DMS79 (cell line): ENCODE measurements at places on chromosomes 5 and 9.

GRCh38 chr5:67350618-67351201 is 154.1 kb upstream of the CD180 start:
- DNase-seq = no peak

GRCh38 chr9:101445353-101446029 is 9.9 kb upstream of the ALDOB start:
- DNase-seq = no peak

- no peak for DNase-seq
These were observed 260.4 kb downstream of the GABRB2 start for GRCh38 chr5:161286066-161286655.

- no peak for DNase-seq
These were observed 168.2 kb downstream of the CD180 start for GRCh38 chr5:67028371-67028770.

GRCh38 chr5:135436951-135437418 is 10.2 kb downstream of the DCANP1 start:
- no peak for DNase-seq

DNA sequence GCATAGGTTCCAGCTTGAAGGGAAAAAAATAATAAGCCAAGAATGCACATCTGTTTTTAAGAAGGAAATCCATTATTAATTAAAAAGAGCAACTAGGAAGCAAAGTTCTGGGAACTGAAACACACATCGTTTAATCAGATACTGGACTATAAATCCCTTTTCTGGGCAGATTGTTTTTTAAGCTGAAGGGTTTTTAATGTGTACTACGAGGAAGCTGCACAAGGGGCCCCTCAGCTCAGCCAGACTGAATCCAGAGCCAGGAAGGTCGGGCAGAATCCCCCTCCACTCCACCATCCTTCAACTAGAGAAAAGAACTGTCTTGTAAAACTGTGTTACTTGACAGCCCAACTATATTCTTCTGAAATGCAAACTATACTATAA is 49.2 kb downstream of the ROR2 start:
- no peak for DNase-seq

- no peak for DNase-seq
These were observed 1.6 kb downstream of the WDR38 start for GRCh38 chr9:124854822-124855221.

GRCh38 chr9:2846115-2846514 is 2.2 kb upstream of the PUM3 start:
- no peak for DNase-seq

DNA sequence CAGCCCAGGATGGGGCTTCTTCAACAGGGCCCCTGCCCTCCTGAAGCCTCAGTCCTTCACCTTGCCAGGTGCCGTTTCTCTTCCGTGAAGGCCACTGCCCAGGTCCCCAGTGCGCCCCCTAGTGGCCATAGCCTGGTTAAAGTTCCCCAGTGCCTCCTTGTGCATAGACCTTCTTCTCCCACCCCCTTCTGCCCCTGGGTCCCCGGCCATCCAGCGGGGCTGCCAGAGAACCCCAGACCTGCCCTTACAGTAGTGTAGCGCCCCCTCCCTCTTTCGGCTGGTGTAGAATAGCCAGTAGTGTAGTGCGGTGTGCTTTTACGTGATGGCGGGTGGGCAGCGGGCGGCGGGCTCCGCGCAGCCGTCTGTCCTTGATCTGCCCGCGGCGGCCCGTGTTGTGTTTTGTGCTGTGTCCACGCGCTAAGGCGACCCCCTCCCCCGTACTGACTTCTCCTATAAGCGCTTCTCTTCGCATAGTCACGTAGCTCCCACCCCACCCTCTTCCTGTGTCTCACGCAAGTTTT is 23.6 kb downstream of the PCDHGC5 start:
- DNase-seq = peak; percentile 43

DNA sequence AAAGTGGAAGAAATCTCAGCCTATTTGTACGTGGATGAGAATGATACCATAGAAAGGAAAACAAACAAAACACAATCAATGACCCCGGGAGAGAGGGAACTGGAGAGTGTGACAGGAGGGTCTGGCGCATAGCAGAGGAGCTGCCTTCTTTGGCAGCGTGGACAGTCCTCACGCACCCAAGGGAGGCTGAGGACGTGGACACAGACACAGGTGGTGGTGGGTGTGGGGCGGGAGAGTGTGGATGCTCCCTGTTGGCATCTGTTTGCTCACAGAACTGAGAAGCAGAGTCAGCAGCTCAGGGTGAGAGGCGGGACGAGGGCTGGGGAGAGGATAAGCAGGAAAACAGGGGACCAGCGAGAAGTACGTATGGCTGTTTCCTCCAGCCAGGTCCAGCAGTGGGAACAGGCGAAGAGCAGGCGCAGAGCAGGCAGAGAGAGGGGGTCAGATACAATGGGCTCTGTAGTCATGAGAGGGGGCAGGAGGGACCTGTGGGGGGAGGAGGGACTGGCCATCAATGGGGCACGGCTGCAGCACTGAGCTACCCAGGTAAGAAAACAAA is 10.0 kb downstream of the CMBL start:
- no peak for DNase-seq

- DNase-seq = no peak
These were observed 39.7 kb upstream of the SPRY4 start for GRCh38 chr5:142364251-142365145.

DNA sequence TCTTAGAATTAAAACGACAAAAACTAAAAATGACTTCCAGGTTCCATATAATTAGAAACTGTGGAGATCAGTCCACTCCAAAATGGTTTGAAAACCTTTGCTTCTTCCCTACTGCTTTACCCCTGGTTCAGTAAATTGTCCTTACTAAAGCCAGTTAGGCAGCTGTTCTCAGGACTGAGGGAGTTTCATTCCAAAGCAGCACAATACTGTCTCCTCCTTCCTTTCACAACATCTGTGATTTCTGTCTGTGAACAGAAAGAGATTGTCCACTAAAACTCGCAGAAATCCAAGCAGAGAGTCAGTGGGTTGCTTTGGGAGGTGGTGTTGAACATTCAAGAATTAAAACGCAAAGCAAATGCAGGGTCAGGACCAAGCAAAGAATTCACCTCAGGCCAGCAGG is 740.8 kb upstream of the ZNF608 start:
- DNase-seq = no peak

GRCh38 chr5:20335978-20336377 is 348.0 kb upstream of the CDH18 start:
- DNase-seq = no peak

DNA sequence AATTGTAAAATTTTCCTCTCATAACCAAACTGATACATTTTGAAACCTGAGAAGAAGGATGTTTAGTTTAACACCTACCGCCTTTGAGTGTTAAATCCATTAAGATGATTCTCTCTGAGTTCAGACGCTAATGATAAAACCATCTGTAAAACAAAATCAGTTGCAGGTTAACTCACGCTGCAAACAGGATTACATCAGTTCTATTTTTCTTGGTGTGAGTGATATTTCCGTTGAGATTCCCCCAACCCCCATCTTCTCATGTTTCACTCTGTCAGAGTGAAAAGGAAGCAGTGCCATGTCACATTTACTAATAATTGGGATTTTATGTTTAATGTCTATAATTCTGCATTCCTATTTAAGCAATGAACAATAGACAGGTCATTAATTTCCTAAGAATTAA is 146.5 kb downstream of the FANCC start:
- no peak for DNase-seq

DNA sequence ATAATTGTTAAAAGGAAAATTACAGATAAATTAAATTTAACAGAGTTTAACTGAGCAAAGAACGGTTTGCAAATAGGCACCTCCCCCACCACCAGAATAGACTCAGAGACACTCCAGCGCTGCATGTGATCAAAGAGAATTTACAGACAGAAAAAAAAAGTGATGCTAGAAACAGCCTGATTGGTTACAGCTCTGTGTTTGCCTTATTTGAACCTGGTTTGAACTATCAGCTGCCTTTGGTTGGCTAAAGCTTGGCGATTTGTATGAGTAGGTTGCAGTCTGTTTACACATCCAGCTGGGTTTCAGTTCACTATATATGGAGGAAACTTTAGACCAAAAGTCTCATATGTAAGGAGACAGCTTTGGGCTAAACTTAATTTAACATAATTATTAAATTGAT is 249.1 kb downstream of the ENC1 start:
- DNase-seq = no peak

DNA sequence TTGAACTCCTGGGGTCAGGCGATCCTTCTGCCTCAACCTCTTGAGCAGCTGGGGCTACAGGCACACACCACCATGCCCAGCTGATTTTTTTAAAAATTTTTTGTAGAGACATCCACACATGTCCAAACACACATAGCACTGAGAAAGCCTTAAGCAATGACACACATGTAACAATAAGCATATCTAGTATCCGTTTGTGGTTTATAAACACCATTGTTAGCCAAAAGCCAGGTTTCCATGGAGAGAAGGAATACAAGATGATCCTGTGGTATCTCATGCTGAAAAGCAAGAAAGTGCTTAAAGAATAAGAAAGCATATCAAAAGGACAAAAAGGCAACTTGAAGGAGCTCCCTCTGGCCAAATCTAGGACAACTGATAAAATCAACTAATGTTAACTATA is 29.7 kb upstream of the SLC1A3 start:
- no peak for DNase-seq

DNA sequence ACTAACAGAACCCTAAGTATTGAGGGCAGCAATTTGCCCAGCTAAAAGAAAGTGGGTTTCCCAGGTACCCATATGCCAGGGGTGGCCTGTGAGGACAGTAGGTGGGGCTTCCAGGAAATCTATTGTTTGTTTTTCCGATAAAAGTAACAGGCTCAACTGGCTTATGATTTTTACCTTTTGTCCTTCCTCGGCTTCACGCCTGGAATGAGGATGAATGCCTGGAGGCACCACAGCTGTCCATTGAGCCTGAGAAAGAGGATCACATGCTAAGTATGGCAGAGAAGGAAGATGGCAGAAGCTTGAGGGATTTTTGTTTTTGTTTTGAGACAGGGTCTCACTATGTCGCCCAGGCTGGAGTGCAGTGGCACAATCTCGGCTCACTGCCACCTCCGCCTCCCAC is 84.1 kb downstream of the KLF4 start:
- DNase-seq = no peak

DNA sequence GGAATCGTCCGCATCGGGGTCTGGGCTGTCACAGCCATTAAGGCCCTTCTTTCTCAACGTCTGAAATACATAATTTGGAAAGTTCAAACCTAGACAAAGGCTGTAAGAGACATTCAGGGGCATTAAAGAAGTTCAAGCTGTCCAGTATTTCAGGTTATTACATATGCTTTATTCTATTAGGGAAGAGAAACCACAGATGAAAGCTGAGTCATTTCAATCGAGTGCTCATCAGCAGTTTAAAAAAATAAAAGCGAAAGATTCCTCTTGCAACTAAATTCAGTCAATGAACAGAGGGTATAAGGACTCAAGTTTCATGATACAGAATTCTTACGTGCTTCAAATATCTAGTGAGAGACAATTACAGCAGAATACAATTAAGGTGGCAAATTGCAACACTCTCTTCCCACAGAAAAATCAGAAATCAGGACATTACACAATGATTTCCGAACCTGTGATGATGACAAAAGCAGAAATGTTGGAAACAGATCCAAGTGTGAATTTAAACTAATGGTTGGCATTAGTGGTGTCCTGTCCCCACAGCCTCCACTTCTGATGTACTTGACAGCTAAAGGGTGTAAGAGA is 121.6 kb downstream of the MEF2C start:
- no peak for DNase-seq

GRCh38 chr5:58970766-58971165 is 387.9 kb downstream of the RAB3C start:
- DNase-seq = no peak

DNA sequence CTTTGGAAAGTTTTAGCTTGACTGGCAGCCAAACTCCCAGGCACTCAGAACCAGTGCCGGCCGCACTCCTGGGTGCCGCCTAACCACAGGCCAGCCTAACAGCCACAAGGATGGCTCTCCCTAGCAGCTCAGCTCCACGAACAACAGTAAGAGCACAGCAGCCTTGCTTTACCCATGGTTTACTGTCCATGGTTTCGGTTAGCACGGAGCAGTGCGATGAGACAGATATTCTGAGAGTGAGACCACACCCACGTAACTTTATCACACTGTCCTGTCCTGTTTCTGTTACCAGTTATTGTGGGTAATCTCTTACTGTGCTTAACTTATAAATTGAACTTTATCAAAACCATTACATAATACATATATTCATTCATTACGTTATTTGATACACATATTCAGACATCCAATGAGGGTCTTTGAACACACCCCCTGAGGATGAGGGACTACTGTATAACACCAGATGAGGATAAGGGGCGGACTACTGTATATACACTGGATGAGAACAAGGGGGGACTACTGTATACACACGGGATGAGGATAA is 12.4 kb downstream of the CLPTM1L start:
- no peak for DNase-seq

DNA sequence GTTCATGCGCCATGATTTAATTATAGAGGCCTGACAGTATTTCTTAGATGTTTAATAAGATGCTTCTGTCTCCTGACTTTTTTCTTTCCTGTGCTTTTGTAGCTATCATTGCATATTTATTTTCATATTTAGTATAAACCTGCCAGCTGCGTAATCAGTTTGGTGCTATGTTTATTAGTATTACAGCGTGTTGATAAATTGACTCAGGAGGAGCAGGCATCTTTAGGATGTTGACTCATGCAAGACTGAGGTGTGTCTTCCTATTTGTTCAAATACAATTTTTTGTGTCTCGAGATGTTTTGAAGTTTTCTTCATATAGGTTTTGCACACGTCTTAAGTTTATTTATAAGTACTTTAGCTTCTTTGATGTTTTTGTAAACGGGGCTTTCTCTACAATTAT is 35.9 kb upstream of the EXOC3 start:
- no peak for DNase-seq

DNA sequence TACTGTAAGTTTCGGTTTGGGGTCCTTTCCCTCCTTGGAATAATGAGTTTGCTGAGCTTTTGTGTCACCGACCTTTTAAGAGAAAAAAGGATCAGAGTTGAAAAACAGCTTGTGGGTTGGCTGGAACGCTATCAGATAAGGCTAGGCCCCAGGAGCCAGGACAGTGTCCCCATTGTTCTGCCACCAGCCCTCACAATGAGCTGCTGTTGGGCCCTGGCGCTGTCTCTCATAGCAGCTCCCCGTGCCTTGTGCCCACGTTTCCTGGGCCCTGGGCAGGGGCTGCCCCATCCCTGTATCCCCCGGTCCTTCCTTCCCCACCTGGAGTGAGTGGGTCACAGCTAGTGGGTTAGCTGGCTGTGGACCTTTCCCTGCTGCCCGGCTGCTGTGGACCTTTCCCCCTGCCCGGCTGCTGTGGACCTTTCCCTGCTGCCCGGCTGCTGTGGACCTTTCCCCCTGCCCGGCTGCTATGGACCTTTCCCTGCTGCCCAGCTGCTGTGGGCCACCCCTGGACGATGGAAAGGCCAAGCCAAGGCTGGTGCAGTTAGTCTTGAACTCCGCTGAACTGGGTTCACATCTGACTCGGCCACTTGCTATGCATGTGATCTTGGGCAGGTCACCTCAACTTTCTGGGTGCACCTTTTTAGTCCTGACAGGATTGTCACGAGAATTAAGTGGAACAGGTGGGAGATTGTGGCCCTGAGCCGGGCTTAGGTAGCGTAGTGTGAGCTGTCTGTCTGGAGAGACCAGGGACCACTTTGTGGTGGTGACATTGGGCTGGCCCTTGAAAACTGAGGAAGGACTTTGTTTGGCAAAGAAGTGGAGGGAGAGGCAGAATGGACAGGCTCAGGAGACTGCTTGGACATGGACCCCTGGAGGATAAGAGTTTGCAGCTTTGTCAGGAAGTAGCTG is 99.5 kb downstream of the DAB2IP start:
- DNase-seq = no peak
